Activated T-helper 1 cell treated with anti-CD3 and anti-CD28 coated beads, Interleukin-2, amount 50 U/mL, for 16 hours (primary cell): ENCODE measurements at places on chromosomes 7 and 10.

DNA sequence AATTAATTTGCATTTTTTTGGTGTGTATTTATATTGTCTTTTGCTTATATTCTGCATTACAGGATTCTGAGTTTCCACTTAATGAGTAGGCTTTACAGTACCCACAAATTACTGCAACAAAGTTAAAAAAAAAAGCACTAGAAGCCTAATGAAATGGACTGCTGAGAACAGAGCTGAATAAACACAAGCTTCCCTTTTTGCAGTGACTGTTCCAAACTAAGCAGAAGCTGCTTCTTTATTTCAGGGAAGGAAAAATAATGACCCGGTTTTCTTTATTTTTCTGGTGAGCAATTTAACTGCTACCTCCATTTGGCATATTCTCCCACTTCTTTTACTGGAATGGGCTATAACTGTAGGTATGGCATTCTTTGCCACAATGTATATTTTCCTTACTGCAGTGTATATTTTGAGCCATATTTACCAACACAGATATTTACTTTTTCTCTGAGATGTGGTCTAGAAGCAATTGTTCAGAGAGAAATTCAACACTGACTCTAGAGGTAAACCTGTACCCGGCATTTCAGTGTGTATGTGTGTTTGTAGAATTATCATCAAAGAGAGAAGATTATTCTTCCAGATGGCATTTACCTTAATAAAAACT, 56.9 kb downstream of the HDAC9 start:
- DNase-seq: no peak

DNA sequence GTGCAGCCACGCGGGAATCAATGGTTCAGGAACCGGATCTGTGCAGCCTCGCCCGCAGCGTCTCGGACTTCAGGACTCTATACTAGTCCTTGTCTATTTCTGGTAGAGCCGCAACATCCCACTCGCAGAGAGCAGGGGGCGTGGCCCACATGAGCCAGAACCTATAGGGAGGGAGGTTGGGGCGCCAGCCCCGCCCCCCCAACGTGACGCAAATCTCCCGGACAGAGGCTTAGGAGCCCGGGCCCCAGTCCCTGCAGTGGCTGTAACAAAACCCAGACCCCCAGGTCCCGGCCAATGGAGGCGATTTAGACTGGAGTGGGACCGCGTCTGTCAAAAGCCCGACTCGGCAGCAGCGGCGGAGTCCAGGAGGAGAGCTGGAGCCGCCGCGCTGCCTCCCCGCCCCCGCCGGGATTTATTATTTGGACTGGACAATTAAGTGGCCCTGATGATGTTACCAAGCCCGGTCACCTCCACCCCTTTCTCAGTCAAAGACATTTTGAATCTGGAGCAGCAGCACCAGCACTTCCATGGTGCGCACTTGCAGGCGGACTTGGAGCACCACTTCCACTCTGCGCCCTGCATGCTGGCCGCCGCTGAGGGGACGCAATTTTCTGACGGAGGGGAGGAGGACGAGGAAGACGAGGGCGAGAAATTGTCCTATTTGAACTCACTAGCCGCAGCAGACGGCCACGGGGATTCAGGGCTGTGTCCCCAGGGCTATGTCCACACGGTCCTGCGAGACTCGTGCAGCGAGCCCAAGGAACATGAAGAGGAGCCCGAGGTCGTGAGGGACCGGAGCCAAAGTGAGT, at the start of gene NKX2-3:
Gene NKX2-3 (plus strand): TSS at position 256 of the 809 bp plus-strand sequence. CDS start 190 bp downstream, at position 446.
- no peak for DNase-seq

DNA sequence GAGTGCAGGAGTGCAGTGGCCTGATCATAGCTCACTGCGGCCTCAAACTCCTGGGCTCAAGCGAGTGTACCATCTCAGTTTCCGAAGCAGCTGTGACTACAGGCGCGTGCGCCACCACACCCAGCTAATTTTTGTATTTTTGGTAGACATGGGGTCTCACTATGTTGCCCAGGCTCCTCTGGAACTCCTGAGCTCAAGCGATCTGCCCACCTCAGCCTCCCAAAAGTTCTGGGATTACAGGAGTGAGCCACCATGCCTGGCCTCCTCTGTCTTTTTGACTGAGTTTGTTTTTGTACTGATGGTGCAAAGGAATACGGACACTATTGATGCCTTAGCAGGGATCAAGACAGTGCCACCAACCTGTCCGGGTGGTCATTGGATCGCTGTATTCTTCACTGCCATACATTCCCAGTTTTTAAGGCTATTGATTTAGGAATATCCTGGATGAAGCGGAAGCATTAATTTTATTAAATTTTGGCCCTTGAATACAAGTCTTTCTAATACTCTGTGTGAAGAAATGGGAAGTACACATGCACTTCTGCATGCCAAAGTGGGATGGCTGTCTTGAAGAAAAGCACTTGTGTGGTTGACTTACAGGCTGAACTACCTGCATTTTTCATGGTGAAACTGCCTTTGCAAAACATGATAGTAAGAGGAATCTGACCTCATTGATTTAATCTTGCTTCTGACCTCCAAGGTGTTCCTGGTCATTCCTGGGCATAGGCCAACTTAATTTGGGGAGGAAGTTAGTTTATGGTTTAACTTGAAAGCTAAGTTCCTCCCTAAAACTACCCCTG, 2.1 kb upstream of the CUL2 start:
- no peak for DNase-seq

GRCh38 chr10:57562211-57562610, 705.5 kb downstream of the IPMK start:
- no peak for DNase-seq

DNA sequence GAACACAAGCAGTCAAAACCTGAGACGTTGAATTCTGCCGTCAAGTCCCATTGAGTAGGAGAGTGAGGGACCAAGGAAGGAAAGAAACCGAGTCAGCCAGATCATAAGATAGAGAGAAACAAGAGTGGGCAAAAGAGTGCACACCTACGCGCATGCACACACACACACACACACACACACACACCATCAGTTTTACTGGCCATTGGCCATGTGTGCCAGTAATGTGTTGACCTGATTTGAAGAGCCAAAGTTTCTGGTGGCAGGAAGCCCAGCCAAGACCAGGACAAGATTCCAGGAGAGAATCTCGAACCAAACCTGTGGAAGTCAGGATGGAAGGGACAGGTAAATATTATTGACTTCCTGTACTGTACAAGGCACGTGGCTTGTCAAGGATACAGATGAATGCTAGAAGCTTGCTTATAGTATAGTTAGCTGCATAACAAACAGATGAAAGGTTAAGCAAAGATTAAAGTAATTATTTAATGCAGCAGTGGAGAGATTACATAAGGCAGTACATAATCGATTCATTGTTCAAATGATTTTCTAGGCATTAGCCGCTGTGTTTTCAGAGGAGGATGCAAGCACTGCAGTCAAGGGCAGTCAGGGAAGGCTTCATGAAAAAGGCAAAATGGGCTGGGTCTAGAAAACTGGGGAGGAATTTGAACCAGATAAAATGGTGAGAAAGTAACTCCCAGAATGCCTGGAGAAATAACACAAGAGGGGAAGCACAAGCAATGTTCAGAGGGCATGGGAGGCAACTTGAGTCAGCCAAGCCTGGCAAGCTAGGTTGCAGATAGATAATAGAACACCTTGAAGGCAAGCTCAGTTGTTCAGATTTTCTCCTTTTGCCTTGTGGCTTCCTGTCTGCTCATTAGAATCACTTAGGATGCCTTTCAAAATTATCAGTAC, 2.7 kb upstream of the HYCC1 start:
- no peak for DNase-seq

DNA sequence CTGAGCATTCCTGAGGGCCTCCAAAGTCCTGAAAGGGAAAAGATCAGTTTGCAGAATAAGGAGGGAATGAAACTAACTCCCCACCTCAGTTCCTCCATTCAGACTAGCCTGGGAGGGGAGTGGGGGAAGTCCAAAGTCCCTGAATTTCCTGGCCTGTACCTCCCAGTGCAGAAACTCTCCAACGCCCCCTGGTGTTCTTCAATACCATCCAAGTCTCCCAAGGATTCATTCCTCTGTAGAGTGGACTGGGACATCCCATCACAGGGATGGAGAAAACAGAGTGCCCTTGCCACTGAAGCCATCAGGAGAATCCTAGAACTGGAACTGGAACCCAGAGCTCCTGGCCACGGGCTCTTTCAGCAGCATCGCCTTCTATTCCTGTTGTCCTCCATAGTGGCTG, 1.6 kb upstream of the COL13A1 start:
- DNase-seq: no peak

DNA sequence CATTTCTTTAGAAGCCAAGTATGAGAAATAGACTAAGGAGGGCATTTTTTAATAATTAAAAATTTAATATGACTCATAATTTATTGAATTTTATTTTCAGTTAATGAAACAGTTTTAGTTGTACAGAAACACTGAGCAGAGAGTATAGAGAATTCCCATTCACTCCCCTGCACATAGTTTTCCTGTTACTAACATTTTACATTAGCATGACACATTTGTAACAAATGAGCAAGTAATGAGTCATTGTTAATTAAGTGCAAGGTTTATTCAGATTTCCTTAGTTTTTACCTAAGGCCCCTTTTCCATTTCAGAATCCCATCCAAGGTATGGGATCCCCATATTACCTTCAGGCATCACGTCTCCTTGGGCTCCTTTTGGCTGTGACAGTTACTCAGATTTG, 271.5 kb upstream of the FZD8 start:
- no peak for DNase-seq

DNA sequence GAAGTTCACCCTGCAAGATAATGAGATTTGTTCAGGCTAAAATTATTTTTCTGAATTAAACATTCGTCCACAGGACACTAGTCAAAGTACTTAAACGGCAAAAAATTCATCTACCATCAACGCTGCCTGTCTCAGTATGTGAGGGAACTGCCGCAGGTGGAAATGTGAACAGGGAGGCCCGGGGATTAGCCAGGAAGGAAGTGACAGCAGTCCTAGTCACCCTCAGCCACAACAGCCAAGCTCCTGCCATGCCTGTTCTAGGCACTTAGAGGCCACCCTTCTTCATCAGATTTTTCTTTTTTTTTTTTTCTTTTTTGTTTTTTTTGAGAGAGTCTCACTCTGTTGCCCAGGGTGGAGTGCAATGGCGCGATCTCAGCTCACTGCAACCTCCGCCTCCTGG, 9.4 kb downstream of the NUDT5 start:
- no peak for DNase-seq

DNA sequence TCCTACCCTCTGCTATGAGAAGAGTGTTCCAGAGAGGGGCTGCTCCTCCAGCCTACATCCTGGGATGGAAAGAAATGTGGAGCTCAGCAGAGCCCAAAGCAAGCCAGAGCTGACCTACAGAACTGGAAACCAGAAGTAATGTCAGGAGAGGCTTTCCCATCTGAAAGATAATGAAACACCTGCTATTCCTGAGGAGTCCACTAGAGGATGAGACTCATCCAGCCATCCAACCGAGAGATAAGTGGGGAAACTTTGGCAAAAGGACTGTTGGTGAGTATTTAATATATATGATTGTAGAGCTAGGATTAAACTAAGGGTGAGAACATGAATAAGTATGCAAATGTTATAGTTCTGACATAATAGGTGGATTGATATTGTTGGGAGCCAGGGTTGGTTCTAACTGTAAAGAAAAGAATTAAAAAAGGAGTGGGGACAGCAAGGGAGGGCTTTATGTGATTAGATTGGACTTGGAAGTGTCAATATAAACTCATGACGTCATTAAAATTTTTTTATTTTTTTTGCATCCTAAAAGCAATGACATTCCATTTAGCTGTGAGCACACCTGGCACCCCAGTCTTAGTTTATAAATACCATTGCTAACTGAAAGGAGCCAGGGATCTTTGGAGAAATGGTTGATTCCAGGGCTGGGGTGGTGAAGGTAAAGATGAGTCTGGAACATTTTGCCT, 312.8 kb upstream of the NFE2L3 start:
- DNase-seq: no peak
